ENCODE measurements at places on chromosomes 12 and 14.

DNA sequence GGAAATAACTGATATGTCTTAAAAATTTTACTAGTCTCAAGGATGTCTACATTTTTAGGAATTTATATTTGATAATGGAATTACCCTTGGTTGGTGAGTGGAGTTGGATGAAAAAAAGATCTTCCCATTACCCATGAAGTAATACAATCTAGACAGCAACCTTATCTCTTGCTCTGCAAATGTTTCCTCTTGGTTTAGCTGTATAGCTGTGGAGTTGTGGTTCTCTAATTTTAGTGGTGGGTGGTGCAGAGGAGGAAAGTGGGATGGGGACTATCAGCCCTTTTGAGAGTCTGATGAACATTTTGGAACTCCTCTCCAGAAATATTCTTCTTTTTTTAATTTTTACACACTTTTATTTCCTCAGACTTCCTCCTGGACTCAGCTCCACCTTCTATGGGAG, 17.1 kb downstream of the SPX start:
- no peak for DNase-seq

DNA sequence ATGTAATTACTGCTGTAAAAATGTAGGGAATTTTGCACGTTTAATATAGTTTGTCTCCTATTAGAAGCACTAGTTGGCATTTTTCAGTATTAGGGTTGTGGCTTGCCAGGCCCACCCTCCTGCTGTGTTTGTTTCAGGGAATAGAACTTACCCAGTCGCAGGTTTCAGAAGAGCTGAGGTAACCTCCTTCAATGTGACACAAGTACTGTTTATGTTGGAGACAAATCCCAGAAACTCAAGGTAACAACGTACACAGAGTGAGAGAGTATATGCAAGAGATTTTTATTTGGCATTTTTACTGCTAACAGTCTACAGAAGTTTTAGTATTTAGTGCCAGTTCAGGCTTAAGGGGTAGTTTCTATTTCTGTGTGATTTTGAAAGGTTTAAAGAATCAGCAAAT, 284.3 kb downstream of the RAD51B start:
- no peak for DNase-seq

- DNase-seq: no peak
These were observed 63.9 kb upstream of the KCNA5 start for GRCh38 chr12:4979737-4980136.

DNA sequence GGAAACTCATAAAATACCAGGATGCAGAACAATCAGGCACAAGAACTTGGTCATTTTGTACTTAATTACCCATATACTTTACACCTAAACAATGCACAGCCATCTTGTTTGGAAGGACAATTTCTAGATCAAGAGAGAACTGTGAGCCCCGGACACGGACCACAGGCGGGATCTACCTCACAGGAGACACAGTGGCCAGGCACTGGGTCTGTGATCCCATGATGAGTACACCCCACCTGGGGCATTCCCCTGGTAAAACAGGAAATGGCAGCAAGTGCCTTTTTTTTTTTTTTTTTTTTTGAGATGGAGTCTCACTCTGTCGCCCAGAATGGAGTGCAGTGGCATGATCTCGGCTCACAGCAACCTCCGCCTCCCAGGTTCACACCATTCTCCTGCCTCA, 15.2 kb downstream of the GOLGA3 start:
- no peak for DNase-seq

DNA sequence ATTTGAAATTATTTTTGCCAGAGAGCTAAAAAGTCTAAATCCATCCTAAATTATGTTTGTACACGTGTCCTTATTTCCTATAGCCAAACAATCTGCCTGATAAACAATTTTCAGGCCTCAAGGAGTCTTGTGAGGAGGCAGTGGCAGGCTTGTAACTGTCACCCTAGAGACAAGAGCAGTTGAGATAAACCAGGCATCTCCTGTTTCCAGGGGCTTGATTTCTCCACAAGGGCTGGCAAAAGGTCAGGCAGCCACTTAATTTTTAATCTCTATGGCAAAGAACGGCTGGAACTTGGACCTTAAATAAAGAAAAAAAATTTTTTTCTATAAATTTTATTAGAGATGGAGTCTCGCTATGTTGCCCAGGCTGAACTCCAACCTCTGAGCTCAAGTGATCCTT, 15.5 kb downstream of the PKP2 start:
- DNase-seq: no peak

- DNase-seq: no peak
These were observed 183.5 kb upstream of the PLEKHG7 start for GRCh38 chr12:92519284-92519683.

Measured in NCI-H2081 (cell line).